ENCODE measurements at places on chromosomes 2 and 18.

DNA sequence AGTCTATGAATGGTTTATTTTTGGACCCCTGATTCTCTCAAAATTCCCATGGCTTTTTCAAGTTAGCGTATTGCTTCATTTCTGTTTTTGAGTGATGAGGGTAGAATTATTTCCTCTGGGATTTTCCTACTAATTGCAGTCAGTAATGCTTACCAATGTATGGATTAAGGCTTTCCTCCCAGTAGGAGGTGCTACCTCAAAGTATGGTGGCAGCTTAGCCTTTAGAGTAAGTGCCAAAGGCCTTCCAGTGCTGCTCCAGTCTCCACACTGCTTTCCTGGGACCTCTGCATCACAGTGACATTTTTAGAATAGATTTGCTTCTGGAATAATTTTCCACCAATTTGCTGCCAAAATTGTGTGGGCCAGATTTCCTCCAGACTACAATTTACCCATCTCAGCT lies 16.2 kb upstream of the SSB start:
- DNase-seq = no peak

GRCh38 chr2:7971248-7971647 lies 710.6 kb upstream of the ID2 start:
- DNase-seq = no peak

DNA sequence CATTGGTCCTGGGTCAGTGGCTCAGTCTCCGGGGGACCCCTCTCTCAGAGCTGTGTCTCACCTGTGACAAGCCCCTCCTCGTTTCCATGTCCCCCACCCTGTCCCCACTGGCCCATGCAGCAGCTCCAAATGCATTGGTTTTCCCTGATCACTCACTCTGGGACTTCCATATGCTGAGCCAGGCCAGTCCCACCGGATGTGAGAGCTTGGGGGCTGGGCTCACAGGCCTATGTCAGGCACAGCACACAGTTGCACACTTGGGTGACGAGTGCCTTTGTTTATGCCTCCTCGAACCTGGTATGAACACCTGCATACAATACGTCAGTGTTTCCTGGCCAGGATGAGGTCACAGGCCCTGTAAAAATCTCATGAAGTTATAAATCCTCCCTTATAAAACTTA lies 232.5 kb downstream of the TFCP2L1 start:
- DNase-seq = no peak

DNA sequence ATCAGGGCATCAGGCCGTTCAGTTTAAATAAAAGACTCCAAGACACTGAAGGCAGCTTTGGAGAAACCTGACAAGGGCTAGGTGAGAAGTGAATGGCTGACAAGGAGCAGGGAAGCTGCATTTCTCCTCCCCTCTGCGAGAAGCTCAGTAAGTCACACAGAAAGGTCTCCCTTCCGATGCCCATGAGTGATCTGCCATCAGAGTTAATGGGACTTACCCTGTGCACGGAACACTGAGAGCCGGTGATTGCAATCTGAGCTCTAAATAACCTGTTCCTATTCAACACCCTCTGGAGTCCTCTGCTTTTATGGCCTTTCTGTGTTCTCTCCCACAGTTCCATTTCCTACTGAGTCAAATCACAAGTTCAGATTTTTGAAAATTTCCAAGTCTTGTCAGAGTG lies 322.2 kb upstream of the MYT1L start:
- peak; percentile 25 for DNase-seq

DNA sequence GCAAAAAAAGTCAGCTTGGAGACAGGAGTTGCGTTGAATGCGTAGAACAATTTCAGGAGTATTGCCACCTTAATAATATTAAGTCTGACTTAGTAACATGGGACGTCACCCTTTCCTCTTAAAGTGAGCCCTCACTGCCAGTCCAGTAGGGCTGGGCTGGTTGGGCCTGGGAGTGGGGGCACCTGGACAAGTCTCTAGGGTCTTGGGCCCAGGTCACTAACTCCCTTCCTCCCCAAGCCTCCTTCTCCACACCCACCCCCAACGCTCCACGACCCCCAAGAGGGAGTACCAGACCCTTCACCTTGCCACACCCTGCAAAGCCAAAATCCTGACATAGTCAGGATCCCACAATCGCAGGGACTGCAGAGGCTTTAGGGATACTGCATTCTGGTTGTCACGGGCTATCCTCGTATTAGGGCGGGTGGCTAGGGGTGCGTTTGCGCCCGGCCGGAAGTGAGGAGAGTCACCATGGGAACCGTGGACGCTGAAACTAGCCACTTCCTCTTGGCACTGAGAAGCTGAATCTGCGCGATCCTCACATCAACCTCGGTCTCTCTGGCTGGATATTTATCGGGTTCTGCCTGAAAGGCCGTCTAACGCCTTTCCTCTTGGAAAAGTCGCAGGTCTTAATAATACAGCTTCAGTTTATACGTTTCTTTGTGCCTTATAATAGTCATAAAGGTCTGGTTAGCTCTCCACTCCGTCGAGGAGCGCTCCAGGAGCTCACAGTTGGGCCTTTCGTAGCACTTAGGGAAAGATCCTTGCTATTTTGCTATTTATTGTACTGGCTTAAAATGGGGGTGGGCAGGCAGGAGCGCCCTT lies 10.3 kb upstream of the CXXC1 start:
- DNase-seq = peak; percentile 23

DNA sequence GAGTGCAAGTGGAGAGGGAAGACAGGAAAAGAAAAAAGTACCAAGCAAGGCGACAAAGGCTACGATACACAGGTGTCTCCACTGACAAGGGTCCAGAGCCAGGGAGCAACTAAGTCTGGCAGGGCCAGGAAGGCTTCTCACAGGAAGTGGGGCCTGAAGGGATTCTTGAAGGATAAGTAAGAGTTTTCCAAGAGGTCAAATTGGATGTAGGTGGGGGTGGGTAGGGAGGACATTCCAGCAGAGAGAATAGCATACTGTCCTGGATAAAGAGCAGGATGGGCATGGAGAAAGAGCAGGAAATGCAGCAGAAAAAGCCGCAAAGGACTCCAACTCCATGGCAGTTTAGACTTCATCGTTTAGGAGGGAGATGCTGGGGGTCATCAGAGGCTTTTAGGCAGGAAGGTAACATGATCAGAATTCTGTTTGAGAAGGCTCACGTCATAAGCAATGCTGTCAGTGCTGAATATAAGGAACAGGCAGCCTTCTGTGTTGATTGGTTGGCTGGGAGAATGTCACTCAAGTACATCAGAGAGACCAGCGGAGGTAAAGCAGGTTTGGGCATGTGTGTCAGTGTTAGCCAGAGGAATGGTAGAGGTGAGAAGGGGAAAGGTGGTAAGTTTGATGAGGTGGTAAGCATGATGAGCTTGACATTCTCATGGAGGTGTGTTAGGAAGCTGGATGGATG lies 35.1 kb downstream of the ARHGAP25 start:
- DNase-seq = no peak

DNA sequence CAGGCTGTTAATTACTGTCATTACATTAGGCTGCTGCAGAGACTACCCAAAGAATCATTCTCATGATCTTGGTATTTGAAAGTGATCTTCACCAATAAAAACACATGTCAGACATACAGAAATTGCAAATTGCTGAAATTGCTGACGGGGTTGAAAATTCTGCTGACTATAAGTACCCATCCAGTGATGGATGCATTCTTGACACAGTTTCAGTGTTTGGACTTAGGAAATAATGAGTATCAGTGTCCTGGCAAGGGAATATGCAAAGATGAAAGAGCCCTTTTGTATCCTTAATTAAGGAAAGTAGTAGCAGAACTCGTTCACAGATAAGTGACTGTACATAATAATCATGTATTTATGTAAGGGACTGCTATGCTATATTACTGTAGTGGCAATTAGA lies 221.1 kb upstream of the ATP5MC3 start:
- no peak for DNase-seq

GRCh38 chr2:14535156-14535555 lies 97.4 kb upstream of the LRATD1 start:
- no peak for DNase-seq

DNA sequence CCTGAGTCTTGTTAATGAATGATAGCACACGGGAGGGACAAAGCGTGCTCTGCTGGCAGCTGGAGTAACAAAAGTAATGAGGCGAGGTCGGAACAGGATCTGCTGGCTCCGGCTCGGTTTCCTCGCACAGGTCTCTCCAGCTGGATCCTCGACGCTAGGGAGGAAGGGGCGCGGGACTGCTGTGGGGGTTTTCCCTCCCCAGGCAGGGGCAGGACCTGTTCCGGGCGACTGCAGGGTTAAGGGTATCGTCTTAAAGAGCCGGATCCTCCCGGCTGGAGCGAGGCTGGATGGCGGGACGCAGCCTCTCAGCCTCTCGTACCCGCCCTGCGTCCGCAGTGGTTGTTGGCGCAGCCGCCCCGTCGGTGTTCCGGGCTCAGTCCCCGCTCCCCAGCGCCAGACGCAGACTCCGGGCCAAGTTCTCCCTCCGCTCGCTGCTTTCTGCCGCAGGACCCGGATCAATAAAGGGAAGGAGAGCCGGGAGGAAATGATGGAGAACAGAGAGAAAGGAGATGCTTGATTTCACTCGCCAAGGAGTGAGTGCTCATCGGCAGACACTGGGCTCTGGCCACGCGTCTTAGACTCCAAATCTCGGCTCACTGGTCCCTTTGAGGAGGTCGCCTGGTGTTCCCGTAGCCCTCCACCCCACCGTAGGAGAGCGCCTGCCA lies 1.1 kb upstream of the LIPG start:
- DNase-seq = no peak

DNA sequence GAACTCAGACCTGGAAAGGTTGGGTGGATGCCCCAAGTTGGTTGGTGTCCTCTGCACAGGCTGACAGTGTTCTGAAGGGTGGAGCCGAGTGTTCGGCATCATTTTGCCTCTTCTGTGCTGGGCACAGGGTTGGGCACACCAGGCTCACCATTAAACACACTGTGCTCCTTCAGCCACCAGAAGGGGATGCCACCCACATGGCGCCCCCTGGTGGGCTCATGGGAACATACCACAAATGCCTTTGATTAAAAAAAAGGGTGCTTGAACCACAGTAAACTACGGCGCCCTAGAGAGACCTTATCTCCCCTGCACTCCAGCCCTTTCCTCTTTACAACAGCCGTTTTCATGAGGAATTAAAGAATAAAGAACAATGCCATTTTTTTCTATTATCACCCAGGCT lies 89.4 kb downstream of the CELF4 start:
- no peak for DNase-seq

- DNase-seq = no peak
Observed at GRCh38 chr2:59029058-59029457, 787.9 kb upstream of the FANCL start.

DNA sequence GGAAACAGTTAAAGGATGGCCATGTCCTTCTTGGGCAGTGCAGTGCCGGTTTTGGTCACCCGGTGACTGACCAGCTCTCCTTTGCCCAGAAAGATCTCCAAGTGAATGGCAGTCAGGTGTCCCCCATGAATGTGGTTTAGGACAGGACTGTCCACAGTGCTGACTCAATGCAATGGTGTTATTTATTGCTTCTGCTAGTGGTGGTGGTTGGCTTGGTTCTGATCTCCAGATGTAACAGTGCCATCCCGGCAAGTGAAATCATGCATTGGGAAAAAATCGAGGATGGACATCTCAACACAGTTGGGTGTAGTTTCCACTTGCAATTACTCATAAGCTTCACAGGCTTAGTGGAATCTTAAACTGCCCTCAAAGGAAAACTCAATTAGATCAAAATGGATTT lies 81.9 kb downstream of the TGOLN2 start:
- no peak for DNase-seq

DNA sequence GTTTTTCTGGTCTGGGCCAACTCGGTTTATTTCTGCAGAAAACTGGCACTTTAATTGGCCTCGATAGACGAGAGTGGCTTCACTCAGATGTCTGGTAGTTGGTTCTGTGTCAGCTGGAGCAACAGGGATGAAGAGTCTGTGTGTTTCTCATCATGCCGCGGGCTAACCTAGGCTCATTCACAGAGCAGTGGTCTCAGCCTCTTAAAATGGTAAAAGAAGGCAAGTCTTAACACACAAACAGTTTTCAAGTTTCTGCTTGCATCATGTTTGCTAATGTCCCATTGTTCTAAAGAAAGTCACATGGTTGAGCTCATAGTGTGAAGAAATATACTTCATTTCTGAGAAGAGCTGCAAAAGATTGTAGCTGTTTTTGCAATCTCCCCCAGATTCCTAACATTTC lies 37.5 kb upstream of the ANXA4 start:
- no peak for DNase-seq

- DNase-seq = no peak
Observed at GRCh38 chr2:88757025-88757424, 65.6 kb downstream of the RPIA start.

- no peak for DNase-seq
Observed at GRCh38 chr2:119689218-119689617, 10.2 kb downstream of the TMEM177 start.

DNA sequence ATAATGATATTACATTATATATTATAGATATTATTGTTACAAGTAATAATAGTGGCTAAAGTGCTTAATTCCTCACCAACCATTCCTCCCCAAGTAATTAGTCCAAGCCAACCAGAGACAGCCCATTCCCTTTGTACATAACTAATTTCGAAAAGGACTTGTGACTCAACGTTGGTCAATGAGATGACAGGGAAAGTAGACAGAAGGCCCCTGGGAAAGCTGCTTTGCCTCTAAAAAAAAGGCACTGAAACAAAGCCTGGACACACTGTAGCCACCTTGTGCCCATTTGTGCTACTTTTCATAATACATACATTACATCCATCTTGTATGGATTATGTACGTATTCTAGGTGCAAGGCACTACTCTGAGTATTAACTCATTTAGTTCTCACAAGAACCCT lies 28.8 kb downstream of the COLEC12 start:
- no peak for DNase-seq

- no peak for DNase-seq
Observed at GRCh38 chr18:23105581-23106219, 29.6 kb upstream of the CABLES1 start.

DNA sequence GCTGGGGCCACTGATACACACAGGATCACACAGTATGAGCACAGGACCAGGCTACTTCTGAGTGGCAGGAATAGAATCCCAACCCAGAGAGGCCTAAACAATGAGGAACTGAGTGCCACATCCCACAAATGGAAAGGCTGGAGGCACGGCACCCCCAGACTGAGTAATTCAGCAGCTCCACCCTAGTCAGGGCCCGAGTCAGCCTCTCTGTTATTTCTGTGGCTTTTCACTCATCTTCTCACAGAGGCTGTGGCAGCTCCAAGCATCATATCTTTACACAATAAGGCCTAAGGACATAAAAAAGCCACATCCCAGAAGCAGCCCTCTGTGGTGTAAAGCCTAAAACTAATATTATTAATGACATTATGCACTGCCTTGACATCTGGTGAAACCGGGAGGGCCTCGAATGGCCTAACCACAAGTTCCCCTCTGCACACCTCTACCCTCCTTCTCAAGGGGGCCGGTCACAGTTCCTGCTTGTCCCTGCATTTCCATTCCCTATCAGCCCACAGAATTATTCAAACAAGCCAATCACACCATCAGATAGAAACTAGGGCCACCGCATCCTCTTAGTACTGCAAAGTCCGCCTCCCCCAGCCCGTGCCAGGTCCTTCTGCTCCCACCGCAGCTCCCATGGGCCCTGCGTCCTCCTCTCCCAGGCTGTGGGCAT lies 12.5 kb upstream of the MAL start:
- no peak for DNase-seq

GRCh38 chr2:233409286-233409991 lies 55.1 kb downstream of the DGKD start:
- no peak for DNase-seq

GRCh38 chr2:233856184-233856583 lies 1.8 kb upstream of the HJURP start:
- DNase-seq = no peak

All from NCI-H524 treated with DMSO at 0.1 percent for 48 hours (cell line).